Mucosa of descending colon (tissue), 3 donors: ENCODE measurements at places on chromosomes 11 and 22. TPM values are rescaled to one million over a fixed set of nuclear protein-coding genes. Genes with fewer than 3 reads are reported as not detected.

PGR gene
- 0.49 TPM for total RNA-seq

ZBTB16 gene
- 4.9 TPM for total RNA-seq

GRCh38 chr11:70825893-70826540, 426.4 kb downstream of the SHANK2 start:
- no peak for DNase-seq

GRCh38 chr11:65503368-65503948, 4.6 kb downstream of the MALAT1 start:
- DNase-seq, result no peak

- no peak for DNase-seq
Measured at GRCh38 chr11:28342716-28343115, 234.5 kb downstream of the METTL15 start.

DNA sequence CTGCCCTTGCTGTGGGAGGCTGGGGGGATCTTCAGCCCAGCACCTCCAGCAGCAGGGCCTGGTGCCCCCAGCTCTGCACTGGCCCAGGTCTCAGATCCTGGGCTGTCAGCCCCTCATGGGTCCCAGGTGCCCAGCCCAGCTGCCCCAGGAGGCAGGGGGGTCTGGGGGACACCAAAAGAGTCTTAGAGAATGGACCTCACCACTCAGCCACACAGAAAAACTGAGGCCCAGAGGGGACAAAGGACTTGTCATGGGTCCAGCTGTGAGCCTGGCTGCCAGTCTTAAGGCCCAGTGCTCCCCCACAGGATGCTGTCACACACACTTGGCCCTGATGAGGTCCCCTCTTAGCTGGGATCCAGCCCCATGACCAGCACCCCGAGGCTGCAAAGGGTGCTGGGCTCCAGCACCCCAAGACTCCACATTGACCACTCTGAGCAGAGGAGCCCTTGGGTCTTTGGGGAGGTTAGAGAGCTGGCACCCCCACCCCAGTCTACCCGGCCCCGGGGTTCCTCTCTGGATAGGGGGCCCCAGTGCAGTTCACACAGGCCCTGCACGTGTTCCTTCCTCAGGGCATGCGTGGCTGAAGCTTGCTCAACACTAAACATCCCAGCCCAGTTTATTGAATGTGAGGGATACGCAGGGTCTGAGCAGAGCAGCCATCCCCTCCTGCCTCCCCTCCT, 54.4 kb downstream of the IGLL5 start:
- no peak for DNase-seq
